OCI-M1 (cell line): ENCODE measurements at places on chromosomes 7 and 10.
A peak's percentile ranks its signal among the peaks of the same experiment; 100 is the strongest.

DNA sequence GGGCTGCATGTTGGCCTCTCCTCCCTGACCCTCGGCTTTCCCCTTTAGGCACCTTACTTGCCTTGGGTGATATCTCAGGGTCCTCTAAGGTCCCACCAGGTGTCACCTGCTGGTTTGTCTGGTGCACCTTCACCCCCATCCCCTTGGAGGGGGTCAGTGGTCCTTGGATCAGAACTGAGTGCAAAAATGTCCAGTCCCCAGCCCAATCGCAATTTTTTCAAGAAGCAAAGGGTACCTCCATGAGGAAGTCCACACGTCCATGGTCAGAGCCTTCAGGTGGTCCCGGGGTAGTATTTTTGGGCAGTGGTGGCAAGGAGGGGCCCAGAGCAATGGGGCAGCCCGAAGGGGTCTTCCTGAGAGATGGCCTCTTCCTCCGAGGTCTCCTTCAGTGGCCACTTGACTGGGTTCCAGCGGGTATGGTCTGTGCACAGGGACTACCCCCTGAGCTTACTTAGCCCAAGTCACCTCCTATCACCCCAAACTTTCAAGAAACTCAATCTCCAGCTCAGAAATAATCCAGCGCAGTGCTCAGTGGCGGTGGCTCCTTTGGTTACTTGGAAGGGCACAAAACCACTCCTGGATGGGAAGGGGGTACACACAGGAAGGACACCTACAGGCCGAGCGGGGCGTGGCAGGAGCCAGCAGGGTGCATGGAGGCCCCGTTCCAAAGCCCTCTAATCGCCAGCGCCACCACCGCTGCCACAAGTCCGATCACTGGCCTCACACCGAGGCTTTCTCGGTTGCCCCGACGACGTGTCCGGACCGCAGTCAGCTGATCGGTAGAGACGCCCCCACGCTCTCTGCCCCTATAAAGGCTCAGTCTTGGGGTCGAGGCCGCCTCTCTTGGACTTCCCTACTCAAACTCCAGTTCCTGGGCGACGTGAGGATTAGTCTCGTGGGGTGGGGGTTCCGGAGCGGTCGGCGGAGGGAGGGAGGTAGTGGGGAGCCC is 4.5 kb downstream of the SAP25 start:
- DNase-seq = peak; percentile 97

DNA sequence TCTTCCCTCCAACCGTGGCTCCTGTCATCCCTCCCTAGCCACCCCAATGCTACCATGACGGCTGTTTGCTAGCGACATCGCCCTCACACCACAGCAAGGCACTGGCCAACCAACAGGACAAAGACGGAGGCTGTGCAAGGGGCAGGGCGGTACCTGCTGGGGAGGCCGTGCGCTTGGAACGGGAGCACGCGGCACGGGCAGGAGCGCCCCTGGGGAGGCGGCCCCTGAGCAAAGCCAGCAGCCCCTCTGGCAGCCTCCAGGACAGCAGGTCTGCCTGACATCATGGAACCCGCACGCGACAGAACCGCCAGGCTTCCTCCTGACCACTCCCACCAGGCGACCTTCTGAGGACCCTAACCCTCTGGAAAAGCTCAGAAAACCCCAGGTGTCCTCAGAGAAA is 12.7 kb downstream of the MAD1L1 start:
- DNase-seq = no peak

- DNase-seq = no peak
These were observed 239.5 kb upstream of the PLXNA4 start for GRCh38 chr7:132815696-132816311.

- DNase-seq = peak; percentile 83
These were observed 79.0 kb upstream of the PLXNA4 start for GRCh38 chr7:132655131-132655727.

DNA sequence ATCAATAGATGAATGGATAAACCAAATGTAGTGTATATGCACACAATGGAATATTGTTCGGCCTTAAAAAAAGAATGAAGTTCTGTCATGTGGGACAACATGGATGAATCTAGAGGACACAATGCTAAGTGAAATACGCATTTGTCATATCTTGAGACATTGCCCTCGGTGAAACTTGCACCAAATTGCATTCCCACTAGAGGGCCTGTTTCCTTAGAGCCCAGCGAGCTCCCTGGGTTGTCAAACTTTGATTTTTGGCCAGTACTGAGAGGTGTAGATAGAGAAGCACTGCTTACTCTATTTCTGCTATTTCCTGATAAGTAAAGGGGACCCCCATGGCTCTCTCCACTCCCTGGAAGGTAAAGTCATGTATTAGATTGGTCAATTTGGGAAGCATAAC is 157.1 kb downstream of the GPAM start:
- peak; percentile 4 for DNase-seq
